ENCODE measurements at places on chromosomes 7 and 10.
A peak's percentile ranks its signal among the peaks of the same experiment; 100 is the strongest.

DNA sequence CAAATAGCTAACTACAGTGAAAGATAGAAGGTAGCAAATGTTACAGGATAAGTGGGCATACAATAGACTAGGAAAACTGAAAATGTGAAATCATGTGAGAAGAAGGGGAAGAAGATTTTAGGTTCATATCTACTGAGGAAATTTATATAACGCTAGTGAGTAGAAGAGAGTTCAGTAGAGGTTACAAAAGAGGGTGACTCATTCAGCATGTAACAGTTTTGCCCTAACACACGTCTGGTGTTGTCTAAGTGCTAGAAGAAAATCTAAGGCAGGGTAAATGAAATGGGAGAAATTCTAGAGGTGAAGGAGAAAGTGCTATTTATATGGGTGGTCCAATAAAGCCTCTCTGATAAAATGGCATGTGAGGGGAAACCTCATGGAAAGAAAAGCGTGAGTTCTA, 731.4 kb upstream of the POT1 start:
- DNase-seq: no peak

GRCh38 chr7:47535704-47536628, 45.9 kb downstream of the TNS3 start:
- DNase-seq: no peak

DNA sequence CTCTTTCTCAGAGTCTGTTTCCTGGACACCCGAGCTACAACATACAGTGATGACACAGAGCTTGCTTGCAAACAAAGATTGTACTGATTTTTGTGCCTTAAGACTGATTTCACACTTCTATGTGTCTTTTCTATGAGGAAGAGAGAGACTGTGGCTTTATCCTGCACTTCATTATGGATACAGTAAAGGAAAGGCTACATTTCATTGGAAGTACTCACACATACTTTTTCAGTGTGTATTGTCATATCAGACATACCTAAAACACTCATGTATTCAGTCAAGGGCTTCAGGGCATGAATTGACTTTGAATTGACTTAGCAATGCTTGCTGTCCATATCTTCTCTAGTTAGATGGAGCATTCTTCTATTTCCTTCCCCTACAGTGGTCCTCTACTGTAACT, 135.5 kb upstream of the IMMP2L start:
- no peak for DNase-seq

DNA sequence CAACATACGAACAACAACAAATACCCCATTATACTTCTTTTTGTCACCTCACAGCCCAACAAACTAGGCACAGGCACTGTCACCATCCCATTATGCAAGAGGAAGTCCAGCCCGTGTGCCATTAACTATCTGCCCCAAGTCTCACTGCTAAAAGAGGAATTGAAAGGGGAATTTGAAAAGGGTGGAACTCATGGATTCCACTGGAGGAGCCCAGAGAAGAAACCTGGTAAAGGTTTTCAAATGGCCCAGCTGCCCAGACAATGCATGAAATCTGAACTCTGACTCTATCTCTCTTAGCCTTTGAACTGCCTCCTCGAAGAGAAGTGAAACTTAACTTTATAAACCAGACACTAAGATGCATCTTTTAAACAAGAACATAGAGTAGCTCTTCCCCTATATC, 130.0 kb downstream of the PLXNA4 start:
- no peak for DNase-seq

DNA sequence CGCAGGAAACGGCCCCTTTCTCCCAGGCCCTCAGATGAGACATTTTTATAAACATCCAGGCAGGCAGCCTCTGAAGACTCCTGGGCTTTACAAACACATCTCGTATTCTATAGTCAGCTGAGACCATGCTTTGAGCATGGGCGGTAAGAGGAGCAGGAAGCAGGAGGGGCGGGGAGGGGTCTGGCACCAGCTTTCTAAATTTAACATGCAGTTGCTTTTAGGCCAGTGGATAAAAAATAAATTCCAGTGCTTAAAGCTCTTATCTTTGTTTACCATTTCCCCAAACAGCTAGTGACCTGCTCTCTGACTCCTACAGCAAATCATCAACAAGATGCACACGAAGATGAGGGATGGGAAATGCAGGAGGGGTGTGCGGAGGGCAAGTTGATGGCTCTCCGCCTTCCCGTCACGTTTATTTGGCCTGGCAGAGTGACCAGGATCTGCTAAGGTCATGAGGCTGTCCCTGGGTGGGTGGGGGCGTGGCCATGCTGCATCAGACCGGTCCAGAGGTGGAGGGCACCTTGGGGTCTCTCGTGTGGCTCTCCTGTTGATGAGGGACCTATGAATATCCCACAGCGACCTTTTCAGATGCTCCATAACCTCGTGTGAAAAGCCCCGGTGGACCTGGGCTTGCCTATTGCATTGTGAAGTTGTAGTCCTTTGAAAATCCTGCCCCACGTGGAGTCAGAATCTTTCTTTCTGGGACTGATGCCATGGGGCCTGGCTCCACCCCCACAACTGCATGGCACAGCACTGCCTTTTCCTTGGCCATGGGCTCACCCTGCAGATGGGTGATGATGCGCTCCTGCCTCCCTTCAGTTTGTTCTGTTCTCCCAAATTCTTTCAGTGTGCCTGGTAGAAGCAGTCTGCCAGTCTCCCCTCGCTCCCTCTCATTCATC, 67.5 kb downstream of the PARP12 start:
- no peak for DNase-seq

GRCh38 chr10:34116220-34116641, 698.9 kb downstream of the PARD3 start:
- DNase-seq: no peak

- DNase-seq: no peak
Measured at GRCh38 chr10:33306701-33307519, 27.6 kb downstream of the NRP1 start.

- peak; percentile 52 for DNase-seq
Measured at GRCh38 chr10:126104767-126105166, 208.4 kb downstream of the FANK1 start.

DNA sequence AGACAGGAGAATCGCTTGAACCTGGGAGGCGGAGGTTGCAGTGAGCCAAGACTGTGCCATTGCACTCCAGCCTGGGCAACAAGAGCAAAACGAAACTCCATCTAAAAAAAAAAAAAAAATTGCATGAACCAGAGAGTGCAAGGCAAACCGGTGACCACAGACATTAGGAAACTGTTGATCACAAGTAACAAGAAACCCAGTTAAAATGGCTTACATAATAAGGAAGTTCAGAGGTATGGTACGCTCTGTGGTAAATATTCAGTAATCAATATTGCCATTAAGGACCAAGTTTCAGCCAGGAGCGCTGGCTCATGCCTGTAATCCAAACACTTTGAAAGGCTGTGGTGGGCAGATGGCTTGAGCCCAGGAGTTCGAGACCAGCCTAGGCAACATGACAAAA, 9.2 kb upstream of the NT5C2 start:
- DNase-seq: peak; percentile 86

DNA sequence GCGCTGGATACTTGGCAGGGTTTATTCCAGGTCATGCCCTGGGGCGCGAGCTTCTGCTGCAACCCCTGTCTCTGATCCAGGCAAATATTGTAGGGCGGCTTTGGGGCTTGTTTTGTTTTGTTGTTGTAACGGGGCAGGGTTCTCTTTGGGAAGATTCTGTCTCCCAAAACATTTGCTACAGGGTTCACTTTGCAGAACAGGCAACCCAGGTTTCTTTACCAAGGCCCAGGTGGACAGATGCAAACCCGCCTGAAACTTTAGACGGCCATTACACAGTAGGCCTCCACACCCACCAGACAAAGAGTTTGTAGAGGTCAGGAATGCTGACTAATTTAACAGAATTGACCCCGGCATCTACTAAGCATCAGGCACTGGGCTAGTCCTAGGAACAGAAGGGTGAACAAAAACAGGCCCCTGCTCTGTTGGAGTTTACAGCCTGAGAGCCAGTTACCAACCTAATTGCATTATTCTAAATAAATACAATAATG, 567 bp upstream of the CDCA7L start:
- DNase-seq: no peak

- no peak for DNase-seq
Measured at GRCh38 chr7:98686466-98687080, 69.5 kb downstream of the NPTX2 start.

DNA sequence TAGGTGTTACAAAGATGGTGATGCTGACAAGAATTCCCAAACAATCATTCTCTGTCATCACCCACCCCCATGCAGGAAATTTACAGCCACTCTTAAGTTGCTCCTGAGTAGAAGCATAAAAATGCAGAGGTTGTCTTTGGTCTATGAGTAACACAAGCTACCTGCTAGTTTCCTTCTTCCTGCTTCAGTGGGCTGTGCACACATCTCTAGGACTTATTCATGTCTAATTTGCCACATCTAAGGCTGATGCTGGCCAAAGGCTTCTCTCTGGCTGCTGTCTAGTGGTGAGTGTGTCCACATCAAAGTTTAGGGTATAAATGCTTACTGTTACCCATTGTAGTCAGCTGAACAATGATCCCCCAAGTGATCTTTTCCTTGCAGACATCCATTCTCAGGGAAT, 662.5 kb downstream of the TYW1 start:
- no peak for DNase-seq

GRCh38 chr7:42074076-42074475, 162.9 kb downstream of the GLI3 start:
- no peak for DNase-seq

DNA sequence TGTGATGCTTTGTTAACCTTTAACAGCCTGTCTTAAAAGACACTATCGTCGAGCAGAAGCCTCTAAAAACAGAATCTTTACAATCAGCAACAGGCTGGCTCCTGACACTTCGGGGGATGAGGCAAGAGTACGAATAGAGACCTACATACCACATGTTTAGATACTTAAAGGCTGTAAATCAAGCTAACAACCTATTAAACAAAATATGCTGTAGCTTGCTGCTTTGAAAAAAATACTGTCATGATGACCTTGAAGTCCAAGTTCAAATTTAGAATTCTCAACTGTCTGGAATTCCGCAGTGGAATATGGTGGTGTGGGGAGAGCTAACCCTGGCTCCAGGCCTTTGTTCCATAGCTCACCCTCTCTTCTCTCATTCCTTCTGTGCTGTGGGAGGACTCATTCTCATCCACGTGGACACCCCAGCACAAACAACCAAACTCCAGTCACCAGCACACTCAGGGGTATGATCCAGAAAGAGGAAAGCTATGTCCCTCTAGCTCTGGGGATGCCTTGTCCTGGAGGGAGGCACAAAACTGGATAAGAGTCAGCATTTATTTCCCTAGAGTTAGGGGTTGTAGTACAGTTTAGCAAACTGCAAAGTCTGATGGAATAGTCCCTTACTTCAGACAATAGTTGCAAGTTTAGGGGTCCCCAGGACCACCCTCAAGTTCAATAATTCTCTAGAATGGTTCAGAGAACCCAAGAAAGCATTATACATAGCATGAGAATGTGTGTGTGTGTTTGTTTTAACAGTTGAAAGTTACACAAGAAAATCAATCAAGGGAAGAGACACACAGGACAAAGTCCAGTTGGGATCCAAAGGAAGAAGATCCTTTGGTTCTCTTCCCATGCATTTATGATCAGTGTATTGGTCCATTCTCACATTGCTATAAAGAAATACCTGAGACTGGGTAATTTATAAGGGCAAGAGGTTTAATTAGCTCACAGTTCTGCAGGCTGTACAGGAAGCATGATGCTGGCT, 196.1 kb upstream of the SVIL start:
- DNase-seq: no peak

DNA sequence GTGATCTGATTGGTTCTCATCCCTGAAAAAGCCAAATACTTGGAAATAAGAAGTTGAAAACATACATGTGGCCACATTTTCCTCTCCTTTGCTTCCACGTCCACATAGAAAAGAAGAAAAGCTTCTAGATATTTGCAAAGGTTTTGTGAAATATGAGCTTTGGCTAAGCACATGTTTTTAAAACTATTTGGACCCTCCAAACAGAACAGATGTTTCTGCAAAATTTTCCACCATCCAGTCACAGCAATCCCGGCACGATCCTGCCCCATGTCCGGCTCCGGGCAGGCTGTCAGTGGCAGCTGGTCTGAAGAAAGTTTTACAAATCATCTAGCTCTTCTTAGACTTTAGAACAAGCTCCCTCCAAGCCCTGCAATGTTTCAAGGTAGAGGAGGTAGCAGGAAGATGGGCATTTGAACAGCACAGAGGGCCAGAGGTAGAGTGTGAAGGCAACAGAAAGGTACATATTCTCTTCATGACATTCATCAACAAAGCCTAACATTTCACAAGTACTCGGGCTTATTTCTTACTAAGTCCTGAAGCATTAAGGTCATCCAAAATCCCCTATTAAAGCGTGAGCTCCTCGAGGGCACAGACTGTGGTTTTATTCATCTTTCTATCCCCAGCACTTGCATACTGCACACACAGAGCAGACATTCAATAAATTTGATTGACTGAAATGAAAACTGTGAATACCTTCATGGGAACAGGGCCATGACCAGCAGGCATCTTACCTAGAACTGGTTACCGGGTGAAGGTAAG, 110.1 kb downstream of the JAZF1 start:
- no peak for DNase-seq

GRCh38 chr7:145698526-145699262, 417.9 kb upstream of the CNTNAP2 start:
- DNase-seq: no peak

GRCh38 chr7:148815612-148816011, 68.5 kb downstream of the EZH2 start:
- DNase-seq: no peak

DNA sequence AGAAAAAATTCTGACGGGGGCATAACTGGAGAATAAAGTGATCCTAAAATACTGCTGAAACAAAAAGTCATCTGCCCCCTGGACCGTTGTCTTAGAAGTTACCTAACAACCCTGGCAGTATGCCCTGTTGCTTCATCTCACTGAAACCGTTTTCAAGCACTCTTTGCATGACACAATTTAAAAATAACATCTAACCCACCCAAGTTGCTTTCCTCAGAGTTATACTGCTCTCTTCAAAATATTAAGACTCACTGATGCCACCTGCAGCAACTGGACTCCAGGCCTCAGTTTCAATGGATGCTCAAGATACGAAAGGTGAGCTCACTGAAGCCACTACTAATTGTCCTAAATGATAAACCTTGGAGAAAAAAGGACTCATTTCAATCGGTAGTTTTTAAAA, 57.4 kb downstream of the CDK6 start:
- DNase-seq: peak; percentile 51

- no peak for DNase-seq
Measured at GRCh38 chr10:49295297-49295696, 3.7 kb upstream of the C10orf71 start.

GRCh38 chr7:155789001-155789725, 23.1 kb downstream of the SHH start:
- no peak for DNase-seq

DNA sequence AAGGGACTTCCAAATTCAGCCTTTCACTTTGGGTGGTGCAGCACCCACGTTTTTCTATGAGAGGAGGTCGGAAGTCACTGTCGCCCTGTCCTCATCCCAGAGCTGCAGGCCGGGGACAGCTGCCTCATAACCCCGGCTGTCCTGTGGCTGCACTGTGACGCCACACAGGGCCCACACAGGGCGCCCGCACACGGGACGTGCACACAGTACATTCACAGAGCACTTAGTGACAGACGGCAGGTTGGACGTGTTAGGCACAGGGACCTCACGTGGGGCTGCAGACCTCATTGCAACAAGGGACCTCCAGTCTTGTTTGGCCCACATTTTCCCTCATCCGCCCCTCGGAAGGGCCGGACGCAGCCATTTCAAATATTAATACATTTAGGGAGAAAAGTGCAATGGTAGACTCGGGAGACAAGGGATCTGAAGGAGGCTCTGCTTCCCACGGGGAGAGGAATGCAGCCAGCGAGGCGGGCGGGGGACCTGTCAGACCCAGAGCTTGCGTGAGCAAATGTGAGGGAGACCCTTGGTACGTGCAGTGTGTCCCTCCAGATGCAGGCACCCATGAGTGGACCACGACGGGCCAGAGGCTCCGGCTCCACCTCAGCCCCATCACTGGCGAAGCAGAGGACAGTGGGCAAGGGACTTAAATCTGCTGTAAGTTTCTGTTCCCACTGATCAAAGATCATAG, 86.7 kb downstream of the VOPP1 start:
- no peak for DNase-seq
